Stimulated activated CD4-positive, alpha-beta T cell treated with anti-CD3 and anti-CD28 coated beads, Interleukin-1b, Interleukin-23, amount 100 ng/mL, for 24 hours (primary cell): ENCODE measurements at places on chromosomes 1 and 21.

- no peak for DNase-seq
Observed at GRCh38 chr21:35225573-35225972, 176.5 kb upstream of the RUNX1 start.

- no peak for DNase-seq
Observed at GRCh38 chr21:45040157-45040711, 34.1 kb upstream of the ADARB1 start.

- DNase-seq: no peak
Observed at GRCh38 chr1:15849775-15850324, 2.3 kb downstream of the SPEN start.

- DNase-seq: no peak
Observed at GRCh38 chr21:18617291-18617690, 213.7 kb upstream of the TMPRSS15 start.

- no peak for DNase-seq
Observed at GRCh38 chr1:229986737-229987337, 80.2 kb upstream of the GALNT2 start.

GRCh38 chr1:157168015-157168414, 29.8 kb upstream of the ETV3 start:
- DNase-seq: no peak

DNA sequence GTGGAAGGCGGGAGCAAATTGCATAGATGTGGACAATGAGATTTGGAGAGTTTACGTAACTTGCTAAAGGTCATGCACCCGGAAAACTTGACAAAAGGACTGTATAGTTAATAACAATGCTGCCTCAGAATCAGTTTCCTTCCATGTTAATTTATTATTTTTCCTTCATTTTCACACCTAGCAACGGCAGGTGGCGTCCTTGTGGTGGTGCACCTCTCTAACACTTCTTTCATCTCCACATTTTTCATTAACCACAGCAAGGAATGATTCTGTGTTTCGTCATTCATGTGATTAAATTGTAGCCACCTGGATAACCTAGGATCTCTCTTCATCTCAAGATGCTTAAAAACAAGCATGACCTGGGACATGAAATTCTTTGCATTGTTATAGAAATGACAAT, 2133.0 kb downstream of the NCAM2 start:
- DNase-seq: no peak

DNA sequence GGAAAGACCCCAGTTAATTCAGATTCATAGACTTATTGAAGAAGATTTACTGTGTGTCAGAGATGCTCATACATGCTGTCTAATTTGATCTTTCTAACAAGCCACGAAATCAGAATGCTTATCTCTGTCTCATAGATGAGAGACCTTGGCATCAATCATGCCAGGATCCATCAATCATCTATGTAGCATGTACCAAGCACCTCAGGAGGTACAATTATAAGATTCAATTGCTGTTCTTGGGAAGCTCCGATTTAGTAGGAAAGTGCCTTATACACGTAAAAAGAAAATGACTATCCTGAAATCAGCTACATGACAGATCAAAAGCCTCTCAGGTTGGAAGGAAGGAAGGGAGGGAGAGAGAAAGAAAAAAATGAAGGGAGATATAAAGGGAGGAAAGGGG, 18.5 kb upstream of the VTCN1 start:
- DNase-seq: no peak

DNA sequence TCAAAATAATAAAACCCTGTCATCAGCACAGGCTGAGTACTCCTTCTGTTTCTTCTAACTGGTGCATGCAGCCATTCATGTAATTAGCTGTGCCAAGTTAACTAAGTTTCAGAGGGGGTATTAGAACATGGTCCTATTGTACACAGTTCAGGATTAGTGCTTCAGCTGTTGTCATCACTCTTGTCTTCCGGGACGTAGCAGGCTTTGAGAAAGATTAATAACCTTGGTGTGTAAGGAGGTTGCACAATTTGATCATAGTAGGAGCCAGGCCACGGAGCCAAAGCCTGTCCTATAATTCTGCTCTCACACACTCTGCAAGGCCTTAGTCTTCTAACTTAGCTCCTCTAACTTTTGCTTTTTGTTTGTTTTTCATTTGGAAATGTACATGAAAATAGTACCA, 44.7 kb downstream of the PTGFRN start:
- no peak for DNase-seq
